ENCODE measurements at places on chromosomes 16 and 17. TPM values are rescaled to one million over a fixed set of nuclear protein-coding genes. Genes with fewer than 3 reads are reported as not detected.

MPRIP gene
- total RNA-seq = 139 TPM

MYCBPAP gene
- total RNA-seq = not detected

- peak overlapping the region; percentile 16 for H3K27ac ChIP-seq
- H3K36me3 ChIP-seq = no peaks in the 10 kb centered on the region
- no peak overlapping the region for H3K4me3 ChIP-seq
Observed at GRCh38 chr17:17712268-17712924, 31.1 kb downstream of the RAI1 start.

GRCh38 chr17:7146115-7146514, 31.5 kb upstream of the ASGR2 start:
- peaks cover 4% of the 10 kb centered on the region for H3K4me1 ChIP-seq
- H3K27me3 ChIP-seq = no peaks in the 10 kb centered on the region
- no peak for DNase-seq
- H3K27ac ChIP-seq = no peak overlapping the region
- H3K4me3 ChIP-seq = no peak overlapping the region

- no peak for DNase-seq
- H3K27ac ChIP-seq = no peak overlapping the region
- no peaks in the 10 kb centered on the region for H3K27me3 ChIP-seq
- no peaks in the 10 kb centered on the region for H3K36me3 ChIP-seq
Observed at GRCh38 chr16:54135361-54136275, 151.0 kb downstream of the IRX3 start.

- H3K36me3 ChIP-seq = peaks cover 65% of the 10 kb centered on the region
- H3K27ac ChIP-seq = no peak overlapping the region
- H3K4me3 ChIP-seq = no peak overlapping the region
Observed at GRCh38 chr17:4895121-4895520, 4.2 kb upstream of the C17orf107 start.
